CD4-positive, alpha-beta T cell treated with Interleukin-17A for 4 hours (primary cell): ENCODE measurements at places on chromosomes 1 and 21.

DNA sequence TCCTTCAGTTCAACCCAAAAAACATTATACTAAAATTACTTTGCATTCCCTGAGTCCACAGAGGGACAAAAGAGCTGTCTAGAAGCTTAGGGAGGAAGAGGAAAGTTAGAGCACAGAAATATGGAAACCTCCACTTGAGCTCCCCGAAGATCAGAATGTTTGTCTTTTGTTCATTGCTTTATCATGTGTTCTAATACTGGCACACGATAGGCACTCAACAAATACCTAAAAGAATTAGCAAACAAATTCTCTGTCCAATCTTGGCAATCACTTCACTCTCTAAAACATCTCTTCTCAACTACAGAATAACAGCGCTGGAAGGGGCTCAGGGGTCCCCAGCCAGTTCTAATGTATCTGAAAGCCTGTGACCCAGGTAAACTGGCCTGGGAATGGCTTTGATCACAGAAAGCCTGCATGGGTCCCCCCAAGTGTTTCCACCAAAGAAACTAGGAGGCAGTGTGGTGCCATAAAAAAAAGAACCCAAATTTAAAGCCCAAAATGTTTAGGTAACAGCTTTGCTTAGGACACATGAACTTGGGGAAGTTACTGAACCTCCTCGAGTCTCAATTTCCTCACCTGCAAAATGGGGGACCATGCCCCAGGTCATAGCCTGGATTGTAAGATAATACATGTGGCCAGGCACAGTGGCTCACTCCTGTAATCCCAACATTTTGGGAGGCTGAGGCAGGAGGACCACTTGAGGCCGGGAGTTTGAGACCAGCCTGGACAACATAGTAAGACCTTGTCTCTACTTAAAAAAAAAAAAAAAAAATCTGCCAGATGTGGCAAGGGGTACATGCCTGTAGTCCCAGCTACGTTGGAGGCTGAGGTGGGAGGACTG, 45.8 kb downstream of the SSBP3 start:
- DNase-seq, result no peak

DNA sequence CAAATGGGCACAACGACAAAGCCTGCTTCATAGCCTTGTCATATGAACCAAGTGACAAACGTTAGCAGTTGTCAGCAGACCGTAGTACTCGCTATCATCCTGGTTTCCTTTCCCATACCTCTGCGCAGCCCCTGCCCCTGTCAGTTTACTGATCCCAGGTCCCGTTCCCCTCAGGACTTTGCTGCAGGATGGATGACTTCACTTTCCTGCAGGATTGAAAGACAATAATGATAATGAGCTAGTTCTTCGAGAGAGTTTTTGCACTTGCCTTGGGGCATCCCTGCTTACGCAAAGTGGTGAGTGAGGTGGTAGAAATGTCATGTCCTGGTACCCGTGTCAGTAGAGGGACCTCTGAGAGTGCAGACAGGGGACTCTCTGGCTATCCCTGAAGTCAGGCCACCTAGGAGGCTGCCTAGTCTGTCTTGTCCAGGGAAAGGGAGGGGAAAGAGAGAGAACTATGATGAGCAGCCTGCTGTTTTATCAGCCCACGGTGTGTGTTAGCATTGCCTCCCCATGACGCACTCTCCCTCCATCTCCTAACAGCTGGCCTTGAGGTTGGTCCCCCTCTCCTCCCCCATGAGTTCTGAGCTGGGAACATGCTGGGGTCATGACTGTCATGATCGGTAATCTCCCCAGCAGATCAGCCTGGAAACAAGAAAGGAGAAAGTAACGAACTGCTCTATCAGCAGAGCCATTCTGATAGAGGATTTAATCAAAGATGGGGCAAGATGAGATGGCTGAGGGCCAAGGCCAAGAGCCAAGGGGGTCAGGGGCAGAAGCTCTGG, 53.7 kb downstream of the ELK4 start:
- no peak for DNase-seq

DNA sequence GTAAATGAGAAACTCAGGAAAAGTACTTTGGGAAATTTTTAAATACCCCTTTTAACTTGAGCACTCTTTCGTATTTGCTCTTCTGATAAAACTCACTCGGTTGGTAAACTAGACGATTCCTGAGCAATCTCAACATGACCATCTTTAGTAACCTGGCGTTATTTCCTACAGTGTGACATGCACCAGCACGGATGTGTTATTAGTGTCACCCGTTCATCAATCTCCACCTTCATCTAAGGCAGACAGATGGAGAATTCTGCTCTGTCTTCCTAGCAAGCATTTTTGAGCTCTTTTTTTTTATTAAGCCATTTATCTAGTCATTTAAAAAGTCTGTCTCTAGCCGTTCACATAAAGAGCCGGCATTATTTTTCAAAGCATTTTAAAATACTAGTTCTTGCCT, 155.2 kb downstream of the DISP1 start:
- no peak for DNase-seq

- peak; percentile 67 for DNase-seq
Observed at GRCh38 chr1:175338387-175339135, 146.0 kb upstream of the KIAA0040 start.

GRCh38 chr1:88221411-88221810, 462.7 kb upstream of the PKN2 start:
- DNase-seq, result no peak

GRCh38 chr1:109281680-109282496, 1.1 kb downstream of the PSRC1 start:
- DNase-seq, result no peak

GRCh38 chr1:82116105-82116504, 315.4 kb downstream of the ADGRL2 start:
- no peak for DNase-seq

- DNase-seq, result no peak
Observed at GRCh38 chr1:39094685-39095084, 68.5 kb downstream of the NDUFS5 start.

GRCh38 chr1:240387051-240387450, 224.9 kb downstream of the GREM2 start:
- DNase-seq, result no peak

DNA sequence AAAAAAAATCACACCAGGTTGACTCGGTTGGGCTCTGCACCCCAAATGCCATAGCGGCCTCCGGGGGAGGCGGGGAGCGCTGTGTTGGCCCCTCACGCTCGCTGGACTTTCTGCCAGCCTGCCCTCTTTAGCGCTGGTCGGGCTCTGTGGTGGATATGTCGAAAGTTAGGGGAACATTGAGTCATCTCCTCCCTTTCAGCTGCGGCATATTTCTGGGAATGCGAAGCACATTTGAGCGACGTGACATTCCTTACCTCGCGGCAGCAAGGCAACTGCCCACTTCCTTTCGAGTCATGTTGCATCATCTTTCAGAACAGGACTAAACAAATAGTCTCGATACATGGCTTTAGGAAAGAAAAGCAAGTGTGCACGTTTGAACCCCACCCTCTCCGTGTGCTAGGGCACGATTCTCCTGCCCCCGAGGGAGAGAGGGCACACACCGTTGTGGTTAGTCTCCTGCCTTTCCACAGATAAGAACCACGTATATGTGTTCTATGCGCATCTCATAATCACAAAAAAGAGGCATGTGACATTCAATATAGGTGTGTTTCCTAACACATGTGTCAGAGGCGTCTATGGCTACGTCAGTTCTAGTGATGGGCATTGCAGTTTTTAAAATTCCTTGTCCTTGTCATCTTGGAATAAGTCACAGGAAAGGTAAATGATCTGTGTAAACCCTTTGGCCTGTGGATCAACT, 105.9 kb upstream of the SLC45A1 start:
- DNase-seq, result no peak

- DNase-seq, result peak; percentile 75
Observed at GRCh38 chr1:24535021-24535424, 20.9 kb upstream of the NCMAP start.

- no peak for DNase-seq
Observed at GRCh38 chr1:183702087-183702812, 49.1 kb upstream of the APOBEC4 start.

DNA sequence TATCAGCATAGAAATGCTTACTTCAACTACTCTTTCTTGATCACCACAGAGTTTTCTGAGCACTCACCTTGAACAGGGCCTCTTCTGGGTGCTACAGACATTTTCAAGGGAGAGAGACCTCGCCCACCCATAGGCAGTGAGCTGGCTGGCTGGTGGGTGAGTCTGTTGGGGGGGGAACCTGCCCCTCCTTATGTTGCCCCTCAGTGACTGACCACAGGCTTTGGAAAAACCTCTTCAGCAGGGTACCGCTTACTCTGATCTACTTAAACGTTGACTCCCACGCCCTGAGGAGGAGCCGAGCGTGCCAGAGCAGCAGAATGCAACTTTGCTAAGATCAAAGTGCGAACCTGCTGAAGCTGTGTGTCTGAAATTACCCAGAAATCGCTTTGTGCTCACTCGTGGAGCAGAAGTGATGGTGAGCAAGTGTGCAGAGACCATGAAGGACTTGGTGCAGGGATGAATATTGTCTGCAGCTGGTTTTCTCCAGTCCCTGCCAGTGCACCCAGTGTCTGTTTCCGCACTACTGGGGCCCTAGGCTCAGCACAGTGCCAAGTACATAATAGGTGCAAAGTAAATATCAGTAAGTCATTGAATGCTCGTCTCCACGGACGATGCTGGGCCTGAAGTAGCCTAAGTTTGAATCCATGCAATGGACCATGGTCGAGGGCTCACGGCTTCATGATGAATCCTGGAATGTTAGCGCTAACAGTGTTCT, 158.7 kb upstream of the IRF2BP2 start:
- peak; percentile 76 for DNase-seq

DNA sequence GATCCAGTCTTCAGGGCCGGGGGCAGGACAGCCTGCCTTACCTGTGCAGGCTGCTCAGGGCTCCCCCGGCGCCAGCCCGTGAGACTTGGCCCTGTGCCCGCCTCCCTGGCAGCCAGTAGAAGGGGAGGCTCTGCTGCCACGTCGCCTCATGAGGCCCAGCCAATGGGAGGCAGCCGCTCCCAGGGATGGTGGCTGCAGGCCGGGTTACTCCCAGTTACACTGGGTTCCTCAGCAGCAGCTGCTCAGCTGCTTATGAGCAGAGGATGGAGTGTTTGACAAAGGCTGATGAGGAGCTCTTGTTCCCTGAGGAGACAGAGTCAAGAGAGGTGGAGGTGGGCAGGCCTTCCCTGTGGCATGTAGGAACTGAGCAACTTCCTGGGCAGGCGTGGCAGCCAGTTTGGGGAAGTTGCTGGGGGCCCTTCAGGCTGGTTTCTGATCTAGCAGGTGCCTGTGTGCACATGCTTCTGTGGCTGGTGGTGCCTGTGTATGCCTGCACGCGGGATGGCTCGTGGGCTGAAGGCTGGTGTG, 5.5 kb downstream of the MFSD2A start:
- peak; percentile 53 for DNase-seq
